ENCODE measurements at places on chromosomes 6 and 20.

- no peak for DNase-seq
These were observed 16.6 kb downstream of the TBC1D20 start for GRCh38 chr20:445514-446336.

GRCh38 chr6:42012501-42013133 lies 37.7 kb upstream of the TAF8 start:
- no peak for DNase-seq

DNA sequence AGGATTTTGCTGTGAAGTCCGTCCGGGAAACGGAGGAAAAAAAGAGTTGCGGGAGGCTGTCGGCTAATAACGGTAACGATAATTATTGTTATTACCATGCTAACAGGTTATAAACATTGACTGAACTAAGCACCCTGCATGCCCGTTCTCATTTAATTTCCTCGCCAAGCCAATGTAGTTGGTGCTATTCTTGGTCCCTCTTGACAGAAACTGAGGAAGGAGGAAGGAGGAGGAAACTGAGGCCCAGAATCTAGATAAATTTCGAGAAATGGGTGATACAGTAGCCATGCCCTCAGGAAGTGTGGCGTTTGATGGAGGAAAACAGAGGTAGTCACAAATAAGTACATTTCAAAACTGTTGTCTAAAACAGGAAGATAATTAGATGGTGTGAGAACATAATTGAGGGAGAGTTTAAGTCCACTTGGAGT lies 474 bp downstream of the TPX2 start:
- DNase-seq = no peak

- no peak for DNase-seq
These were observed 797.7 kb upstream of the MAN1A1 start for GRCh38 chr6:120147071-120147871.

- no peak for DNase-seq
These were observed 172.0 kb downstream of the TBC1D7 start for GRCh38 chr6:13156381-13156780.

DNA sequence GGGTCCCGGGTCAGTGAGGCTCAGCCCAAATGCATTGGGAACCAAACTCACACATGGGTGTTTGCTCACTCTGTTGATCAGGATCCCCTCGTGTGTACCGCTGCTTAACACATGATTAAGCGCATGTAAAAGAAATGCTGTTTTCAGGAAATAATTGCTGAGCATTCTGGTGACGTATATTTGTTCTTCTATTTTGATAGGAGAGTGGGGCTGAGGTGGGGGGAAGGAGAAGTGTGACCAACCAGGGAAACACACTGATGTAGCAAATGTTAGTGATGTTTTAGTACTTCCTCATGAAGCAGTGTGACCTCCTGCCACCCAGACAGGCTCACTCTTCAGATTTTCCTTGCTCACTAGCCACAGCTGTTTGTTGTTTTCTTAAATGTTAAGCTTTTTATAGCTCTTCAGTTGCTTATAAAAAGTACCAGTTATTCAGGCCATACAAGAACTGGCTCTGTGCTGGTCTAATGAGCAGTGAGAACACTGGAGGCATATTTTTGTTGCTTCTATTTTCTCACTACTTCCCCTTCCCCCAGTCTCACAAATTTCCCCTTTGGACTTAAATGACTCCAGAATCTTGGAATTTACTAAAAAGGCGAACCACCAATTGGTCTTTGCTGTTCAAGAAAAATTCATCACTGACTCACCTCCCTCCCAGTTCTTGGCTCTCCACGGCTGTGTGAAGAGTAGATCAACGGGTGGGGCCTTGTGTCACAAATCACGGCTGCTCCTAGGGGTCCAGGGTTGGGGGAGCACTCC lies 79.2 kb upstream of the BACH2 start:
- no peak for DNase-seq

DNA sequence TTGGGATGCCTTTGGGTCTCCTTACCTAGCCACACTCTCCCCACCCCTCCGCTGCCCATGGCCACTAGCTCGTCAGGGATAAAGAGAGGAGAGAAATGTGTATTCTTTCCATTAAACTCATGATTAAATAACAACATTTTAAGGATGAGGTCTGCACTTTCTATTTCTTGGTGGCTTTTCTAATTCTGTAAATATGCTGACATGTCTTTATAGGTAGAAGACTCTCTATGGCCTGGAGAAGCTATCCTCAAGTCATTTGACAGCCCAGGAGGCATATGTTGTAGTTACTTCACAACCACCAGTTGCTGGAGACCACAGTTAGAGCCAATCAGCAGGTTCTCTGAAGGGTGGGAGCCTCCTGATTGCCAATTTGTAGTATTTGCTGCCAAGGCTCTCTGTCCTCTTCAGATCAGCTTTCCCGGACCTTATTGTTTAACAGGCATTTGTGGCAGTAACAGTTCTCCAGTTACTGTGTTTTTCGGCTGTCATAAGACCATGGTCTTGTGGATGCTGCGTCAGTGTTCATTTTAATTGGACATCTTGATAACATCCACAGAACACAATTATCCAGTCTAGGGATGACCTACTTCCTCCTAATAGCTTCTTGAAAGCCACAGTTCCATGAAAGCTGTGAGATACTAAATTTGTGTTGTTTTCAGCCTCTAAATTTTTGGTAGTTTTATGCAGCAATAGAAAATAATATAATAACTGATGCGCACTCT lies 205.0 kb upstream of the KCNQ5 start:
- no peak for DNase-seq

DNA sequence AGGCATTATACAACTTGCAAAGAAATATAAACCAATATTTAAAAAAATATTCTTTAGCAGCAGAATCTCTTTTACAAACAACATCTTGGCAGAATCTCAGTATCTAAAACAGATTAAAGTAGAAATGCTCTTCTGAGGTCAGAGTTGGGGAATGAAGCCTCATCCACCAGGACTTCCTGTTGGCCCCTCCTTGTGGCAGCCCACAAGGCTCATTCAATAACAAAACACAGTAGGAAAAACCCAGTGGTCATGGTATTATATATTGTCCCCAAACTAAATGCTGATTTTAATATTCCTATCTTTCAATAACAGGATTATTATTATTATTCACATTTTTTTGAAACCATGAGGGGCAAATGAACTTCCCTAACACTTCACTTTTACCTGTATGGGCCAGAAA lies 368.6 kb downstream of the BTBD9 start:
- no peak for DNase-seq

DNA sequence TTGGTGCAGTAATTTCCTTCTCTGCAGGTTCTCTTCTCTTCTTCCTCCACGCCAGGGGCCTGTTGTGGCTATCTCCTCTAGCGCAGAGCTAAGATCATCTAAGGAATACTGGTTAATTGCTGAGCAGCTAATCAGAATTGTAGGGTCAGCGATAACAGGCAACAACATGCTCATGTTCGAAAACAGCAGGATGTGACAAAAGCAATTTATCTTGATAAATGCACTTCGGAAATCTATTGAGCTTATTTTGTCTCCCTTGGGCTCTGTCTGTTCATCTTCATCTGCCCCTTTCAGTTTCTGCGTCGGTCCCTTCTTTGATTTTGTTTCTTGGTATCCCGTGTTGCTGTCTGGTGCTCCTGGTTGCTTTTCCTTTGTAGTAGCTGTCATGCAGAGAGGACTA lies 67.3 kb upstream of the MAP3K7 start:
- DNase-seq = no peak

- no peak for DNase-seq
These were observed 40.1 kb downstream of the DEFB114 start for GRCh38 chr6:49923826-49924225.

GRCh38 chr20:17503301-17504065 lies 27.7 kb downstream of the BFSP1 start:
- DNase-seq = no peak

- DNase-seq = no peak
These were observed 165.8 kb downstream of the CD24 start for GRCh38 chr6:106808758-106809157.

GRCh38 chr6:90612313-90612680 lies 25.4 kb upstream of the MAP3K7 start:
- no peak for DNase-seq

- no peak for DNase-seq
These were observed 38.5 kb upstream of the NAA20 start for GRCh38 chr20:19978511-19979210.

- DNase-seq = no peak
These were observed 78.4 kb downstream of the GMPR start for GRCh38 chr6:16316741-16317251.

DNA sequence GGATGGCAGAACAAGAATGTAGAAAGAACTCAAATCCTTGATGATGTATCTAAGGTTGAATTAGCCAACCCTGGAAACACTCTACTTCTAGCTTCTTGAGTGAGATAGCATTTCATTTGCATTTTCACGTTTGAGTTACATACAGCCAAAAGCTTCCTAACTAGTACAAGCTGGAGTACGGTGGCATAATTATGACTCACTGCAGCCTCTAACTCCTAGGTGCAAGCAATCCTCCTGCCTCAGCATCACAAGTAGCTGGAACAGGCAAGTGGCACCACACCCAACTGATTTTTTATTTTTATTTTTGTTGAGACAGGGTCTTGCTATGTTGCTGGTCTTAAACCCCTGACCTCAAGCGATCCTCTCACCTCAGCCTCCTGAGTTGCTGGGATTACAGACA lies 36.5 kb upstream of the STK35 start:
- no peak for DNase-seq

DNA sequence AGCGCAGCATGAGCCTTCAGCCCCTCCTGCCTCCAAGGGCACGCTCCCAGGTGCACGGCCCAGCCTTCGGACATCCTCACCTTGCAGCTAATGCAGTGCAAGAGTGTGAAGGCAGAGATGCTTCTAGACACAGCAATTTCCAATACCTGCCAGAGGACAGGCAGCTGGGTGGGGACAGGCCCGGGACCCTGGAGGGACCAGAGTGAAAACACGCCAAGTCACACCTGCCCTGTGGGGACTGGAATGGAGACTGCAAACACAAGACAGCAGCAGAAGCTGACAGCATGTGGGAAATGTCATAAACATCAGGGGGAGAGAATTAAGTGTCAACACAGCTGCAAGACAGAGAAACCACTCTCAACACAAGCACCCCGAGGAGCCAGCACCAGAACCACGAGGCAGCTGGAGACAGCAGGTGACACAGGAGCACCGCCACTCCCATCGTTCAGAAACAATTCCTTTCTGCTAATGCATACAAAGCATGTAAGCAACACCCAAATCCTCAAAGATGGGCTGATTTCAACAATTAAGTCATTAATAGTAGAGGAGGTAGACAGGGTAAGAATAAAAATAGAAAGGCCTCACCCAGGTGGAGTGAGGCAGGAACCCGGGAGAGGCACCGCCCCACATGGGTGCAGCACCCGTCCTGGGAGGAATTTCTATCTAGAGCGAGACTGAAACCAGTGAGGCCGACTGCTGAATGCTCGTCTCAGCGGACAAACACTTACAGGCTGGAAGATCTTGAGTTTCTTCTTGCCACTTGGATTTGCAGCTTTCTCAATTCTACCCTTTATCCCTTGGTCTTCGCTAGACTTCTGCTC lies 17.1 kb downstream of the DIDO1 start:
- no peak for DNase-seq

DNA sequence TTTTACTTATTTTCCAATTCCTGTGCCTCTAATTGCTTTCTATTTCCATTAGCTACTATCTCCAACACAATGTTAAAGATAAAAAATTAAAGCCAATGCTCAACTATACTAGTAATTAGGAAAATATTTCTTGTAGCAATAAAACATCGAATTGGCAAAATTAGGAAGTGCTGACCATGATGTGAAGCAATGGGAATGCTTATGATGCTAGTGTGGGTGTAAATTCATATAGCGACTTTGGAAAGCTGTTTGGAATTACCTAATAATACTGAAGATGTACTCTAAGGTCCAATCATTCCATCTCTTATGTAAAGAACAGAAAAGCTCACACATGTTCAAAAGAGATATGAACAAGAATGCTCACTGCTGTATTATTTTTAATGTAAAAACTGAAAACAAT lies 78.2 kb downstream of the UBE3D start:
- DNase-seq = no peak

GRCh38 chr20:48861444-48861843 lies 33.6 kb upstream of the PREX1 start:
- no peak for DNase-seq

DNA sequence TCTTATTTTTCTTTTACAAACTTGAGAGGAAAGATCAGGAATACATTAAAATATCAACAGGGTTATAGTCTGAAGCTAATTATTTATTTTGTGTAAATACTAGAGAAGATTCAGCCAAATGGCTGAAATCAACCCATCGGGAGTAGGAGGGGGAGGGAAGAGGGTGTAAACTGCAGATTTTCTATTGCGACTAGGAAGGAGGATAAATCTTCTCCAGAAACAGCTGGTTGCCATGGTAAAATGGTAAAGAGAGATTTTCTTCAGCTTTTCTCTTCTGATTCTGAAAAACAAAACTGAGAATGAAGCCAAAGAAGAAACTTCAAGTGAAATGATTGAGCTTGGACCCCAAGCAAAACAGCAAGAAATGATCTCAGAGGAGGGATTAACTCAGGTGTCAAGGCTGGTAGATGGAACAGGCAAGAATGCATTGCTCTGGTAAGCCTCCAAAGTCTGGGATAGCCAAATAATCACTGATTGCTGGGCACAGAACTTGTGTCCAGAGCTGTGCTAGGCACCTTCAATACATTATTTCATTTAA lies 193.5 kb upstream of the SPTLC3 start:
- no peak for DNase-seq

DNA sequence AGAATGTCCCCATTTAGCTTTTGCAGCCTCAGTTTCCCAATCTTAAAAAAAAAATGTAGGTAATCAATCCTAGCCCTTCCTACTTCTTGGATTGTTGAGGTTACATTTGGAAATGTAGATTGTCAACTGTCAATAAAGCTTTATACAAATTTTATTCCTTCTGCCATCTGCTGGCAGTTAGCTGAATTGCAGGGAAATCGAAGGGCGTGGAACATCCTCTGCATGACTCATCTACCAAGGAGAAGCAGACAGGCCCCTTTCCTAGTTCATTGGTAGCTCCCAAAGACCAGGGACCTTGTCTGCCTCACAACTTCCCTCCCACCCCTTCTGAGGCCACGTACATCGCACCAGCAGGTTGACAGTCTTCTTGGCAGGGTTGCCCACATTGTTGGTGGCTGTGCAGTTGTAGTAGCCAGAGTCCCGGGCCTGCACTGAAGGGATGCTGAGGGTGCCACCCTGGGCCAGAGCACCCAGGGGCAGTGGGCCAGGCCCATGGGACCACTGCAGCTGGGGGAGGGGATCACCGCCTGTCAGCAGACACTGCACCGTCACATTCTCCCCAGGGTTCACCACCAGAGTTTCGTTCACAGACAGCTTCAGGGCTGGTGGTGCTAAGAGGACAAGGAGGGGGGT lies 43.6 kb downstream of the MDGA1 start:
- DNase-seq = peak; percentile 47

DNA sequence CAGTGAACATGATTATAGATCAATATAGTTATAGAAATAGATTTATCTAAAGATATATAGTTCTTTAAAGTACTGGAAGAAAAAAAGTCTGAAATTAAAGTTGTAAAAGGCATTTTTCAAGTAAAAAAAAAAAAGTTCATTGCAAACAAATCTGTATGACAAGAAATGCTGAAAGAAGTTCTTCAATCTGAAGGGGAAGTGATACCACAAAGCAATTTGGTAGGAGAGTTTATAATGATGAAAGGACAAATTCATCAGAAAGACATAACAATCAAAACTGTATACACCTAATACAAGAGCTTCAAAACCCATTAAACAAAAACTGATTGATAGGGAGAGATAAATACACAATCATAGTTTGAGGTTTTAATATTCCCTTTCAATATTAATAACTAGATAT lies 14.1 kb downstream of the HUS1B start:
- DNase-seq = no peak
